ENCODE measurements at places on chromosomes 5 and 9.

GRCh38 chr5:94754824-94755223 is 136.4 kb downstream of the SLF1 start:
- DNase-seq, result no peak

GRCh38 chr5:86979811-86980411 is 287.8 kb upstream of the RASA1 start:
- DNase-seq, result no peak

- no peak for DNase-seq
These were observed 1.4 kb upstream of the CDKN2AIPNL start for GRCh38 chr5:134413046-134413445.

- DNase-seq, result no peak
These were observed 21.1 kb downstream of the DDX31 start for GRCh38 chr9:132648685-132649084.

DNA sequence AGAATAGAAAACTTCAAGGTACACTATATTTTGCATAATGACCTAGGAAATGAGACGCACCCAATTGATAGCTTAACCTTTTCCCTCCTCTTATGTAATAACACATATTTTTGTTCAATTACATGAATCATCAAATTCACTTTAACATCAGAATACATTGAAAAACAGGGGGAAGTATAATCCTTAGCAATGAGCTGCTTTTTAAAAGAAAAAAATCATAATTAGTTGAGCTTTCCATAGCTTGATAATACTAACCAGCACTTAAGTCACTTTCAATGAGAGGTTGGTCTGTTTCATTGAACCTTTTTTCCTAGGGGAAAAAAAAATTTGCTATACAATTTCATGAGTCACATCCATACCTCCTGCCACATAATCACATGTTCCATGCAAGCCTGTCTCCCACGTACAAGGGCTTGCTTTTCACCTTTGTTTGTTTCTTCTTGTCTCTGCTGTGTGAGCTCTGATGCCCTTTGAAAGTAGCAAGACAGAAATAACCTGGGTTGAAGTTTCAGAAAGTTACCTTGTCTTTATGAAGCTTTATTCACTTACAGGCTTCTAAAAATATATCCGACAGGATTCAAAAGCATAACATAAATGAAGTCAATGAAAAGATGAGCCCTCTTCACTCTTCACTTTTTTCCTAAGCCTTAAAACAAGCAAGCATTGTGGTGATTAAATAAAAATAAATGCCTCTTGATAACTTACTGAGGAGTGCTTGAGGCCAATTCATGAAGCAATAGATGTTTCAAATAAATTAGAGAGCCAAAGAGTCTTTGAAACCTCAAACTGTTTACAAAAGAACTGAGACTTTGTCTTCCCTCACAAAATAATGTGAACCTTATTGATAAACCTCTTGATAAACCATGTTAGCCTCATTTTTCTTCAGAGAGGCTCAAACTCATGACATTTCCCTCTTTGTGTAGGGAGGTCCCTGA is 108.5 kb downstream of the FEM1C start:
- DNase-seq, result no peak

- no peak for DNase-seq
These were observed 63.8 kb upstream of the COL15A1 start for GRCh38 chr9:98879963-98880310.

- no peak for DNase-seq
These were observed 41.6 kb upstream of the ZNF300 start for GRCh38 chr5:150946351-150946905.

DNA sequence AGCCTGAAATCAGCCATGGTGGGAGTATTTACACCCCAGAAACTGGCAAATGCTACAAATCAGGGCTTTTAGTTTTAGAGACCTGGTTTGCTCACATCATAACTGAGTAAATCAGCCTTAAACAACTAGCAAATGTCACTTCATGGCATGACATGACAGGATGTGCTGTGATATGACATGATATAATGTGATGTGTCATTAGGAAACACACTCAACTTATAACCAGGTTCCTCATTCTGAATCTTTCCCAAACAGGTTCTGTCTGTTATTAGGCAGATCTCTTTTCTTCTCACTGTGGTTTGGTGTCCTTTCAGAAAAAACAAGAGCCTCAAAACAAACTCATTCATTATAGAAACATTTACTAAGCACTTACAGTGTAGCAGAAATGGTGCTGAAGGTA is 90.5 kb downstream of the ADAMTS12 start:
- no peak for DNase-seq

- DNase-seq, result no peak
These were observed 60.9 kb downstream of the CXXC5 start for GRCh38 chr5:139708877-139709581.

DNA sequence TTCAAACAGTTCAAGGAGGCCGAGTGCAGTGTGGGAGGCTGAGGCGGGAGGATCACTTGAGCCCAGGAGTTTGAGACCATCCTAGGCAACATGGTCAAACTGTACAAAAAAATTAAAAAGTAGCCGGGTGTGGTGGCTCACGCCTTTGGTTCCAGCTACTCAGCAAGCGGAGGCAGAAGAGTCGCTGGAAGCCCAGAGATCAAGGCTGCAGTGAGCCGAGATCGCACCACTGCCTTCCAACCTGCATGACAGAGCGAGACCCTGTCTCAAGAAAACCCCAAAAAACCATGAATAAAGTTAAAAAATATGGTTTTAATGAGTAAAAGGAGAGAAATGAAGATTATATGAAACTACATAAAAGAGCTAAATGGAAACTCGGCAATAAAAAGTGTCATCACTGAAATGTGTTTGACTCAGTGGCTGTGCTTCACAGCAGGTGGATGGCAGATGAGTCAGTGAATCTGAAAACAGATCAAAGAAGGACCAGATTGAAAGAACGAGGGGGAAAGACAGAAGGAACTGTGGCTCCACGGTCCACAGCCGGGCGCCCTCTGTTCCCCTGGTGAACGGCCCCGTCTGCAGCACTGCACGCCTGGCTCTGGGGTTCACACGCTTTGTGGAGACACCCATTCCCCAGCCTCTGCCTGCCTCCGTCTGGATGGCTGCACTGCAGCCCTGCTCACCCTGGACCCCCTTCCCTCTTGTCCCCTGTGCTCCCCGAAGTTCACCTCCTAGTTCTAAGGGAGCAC is 25.1 kb downstream of the EXD3 start:
- DNase-seq, result no peak

Data from stimulated activated CD4-positive, alpha-beta T cell treated with anti-CD3 and anti-CD28 coated beads, Interleukin-1b, Interleukin-23, amount 100 ng/mL, for 4 hours (primary cell).